ENCODE measurements at places on chromosomes 6 and 20. TPM values are rescaled to one million over a fixed set of nuclear protein-coding genes. Genes with fewer than 3 reads are reported as not detected.

GRCh38 chr6:43901733-43902230, 131.8 kb downstream of the VEGFA start:
- H3K27me3 ChIP-seq = peaks cover 8% of the 10 kb centered on the region
- no peaks in the 10 kb centered on the region for H3K36me3 ChIP-seq
- H3K27ac ChIP-seq = no peak overlapping the region
- no peak overlapping the region for H3K4me3 ChIP-seq

DNA sequence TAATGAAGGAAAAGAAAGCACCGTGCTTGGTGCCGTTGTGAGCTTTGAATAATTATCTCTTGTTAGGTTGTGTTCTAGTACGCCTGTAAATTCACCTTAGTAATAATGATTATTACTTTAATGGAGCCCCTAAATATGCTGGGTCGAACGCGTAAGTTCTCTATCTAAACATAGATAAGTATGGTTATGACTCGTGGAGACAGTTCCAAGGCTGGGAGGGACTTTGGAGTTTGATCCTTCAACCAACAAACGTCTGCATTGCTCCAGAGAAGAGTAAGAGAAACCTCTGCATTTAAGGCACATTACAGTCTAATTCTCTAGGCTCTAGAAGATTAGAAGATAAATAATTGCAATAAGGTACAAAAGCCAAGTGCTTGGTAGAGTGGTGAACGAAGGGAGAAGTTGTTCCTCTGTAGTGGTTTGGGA, 514 bp downstream of the ACOT13 start:
- H3K4me1 ChIP-seq = peaks cover 26% of the 10 kb centered on the region
- H3K27ac ChIP-seq = peak overlapping the region; percentile 99
- no peaks in the 10 kb centered on the region for H3K27me3 ChIP-seq

- no peaks in the 10 kb centered on the region for H3K27me3 ChIP-seq
- H3K4me3 ChIP-seq = no peak overlapping the region
- H3K36me3 ChIP-seq = no peaks in the 10 kb centered on the region
- DNase-seq = no peak
- H3K4me1 ChIP-seq = peaks cover 25% of the 10 kb centered on the region
Observed at GRCh38 chr20:33515569-33516216, 25.8 kb downstream of the CBFA2T2 start.

- H3K27ac ChIP-seq = no peak overlapping the region
- peaks cover 24% of the 10 kb centered on the region for H3K4me1 ChIP-seq
Observed at GRCh38 chr6:34947561-34947960, 58.5 kb downstream of the ANKS1A start.

- peaks cover 14% of the 10 kb centered on the region for H3K4me1 ChIP-seq
- no peaks in the 10 kb centered on the region for H3K36me3 ChIP-seq
- no peak overlapping the region for H3K4me3 ChIP-seq
- no peak for DNase-seq
- peaks cover 13% of the 10 kb centered on the region for H3K27me3 ChIP-seq
- H3K27ac ChIP-seq = no peak overlapping the region
Observed at GRCh38 chr6:79868098-79868722, 79.1 kb downstream of the ELOVL4 start.

DNA sequence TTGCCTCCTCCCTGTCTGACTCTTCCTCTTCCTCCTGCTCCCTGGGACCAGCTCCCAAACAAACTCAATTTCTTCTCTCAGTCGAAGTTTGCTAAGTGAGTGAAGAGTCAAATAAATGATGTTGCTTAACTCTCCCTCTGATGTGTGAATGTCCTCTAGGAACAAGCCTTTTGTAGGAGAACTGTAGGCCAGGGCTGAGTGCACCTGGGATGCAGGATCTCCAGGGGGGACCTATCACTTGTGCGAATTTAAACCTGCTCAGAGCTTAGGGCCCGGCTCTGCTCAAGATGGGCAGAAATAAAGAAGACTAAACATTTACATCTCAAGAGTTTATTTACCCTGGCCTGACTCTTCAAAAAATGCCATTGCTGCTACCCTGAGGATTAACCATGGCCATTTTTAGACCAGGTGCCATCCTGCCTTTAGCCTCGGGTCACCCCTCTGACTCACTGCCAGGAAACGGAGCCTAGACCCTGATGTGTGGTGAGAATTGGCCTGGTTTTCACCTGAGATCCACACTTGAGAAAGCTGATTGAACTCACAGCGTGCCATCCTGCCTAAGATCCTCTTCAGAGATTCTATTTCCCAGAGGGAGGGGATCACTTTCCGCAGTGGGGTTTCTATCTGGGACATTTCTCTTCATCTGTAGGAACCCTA, 63.6 kb upstream of the CD93 start:
- H3K36me3 ChIP-seq = no peaks in the 10 kb centered on the region
- H3K27me3 ChIP-seq = no peaks in the 10 kb centered on the region
- peaks cover 53% of the 10 kb centered on the region for H3K4me1 ChIP-seq
- no peak overlapping the region for H3K4me3 ChIP-seq
- H3K27ac ChIP-seq = no peak overlapping the region
- peak; percentile 73 for DNase-seq

Gene B3GALT4
- 6.3 TPM for total RNA-seq

- no peaks in the 10 kb centered on the region for H3K4me1 ChIP-seq
- no peaks in the 10 kb centered on the region for H3K36me3 ChIP-seq
- no peak for DNase-seq
- no peaks in the 10 kb centered on the region for H3K27me3 ChIP-seq
Observed at GRCh38 chr20:1588533-1589460, 31.0 kb downstream of the SIRPB1 start.

- no peak for DNase-seq
- no peaks in the 10 kb centered on the region for H3K36me3 ChIP-seq
- H3K4me3 ChIP-seq = no peak overlapping the region
- peak overlapping the region; percentile 83 for H3K27ac ChIP-seq
Observed at GRCh38 chr6:43096451-43097097, 20.5 kb downstream of the PTK7 start.

DNA sequence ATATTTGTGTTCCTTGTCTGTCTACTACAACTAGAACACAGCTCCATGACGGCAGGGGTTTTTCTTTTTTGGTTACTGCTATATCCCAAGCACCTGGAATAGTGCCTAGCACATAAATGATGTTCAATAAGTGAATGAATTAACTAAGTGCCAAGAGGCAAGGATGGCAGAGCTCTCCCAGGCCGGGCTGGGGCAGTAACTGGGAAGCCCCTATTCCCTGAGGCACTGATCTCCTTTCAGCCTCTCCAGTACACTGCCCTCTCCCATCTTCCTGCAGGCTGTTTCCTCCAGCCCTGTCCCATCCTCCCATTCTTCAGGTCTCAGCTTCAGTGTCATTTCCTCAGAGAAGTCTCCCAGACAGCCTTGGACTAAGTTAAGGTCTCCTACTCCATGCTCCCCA, 29.0 kb upstream of the SPDEF start:
- H3K27me3 ChIP-seq = no peaks in the 10 kb centered on the region
- H3K36me3 ChIP-seq = peaks cover 10% of the 10 kb centered on the region
- H3K4me3 ChIP-seq = no peak overlapping the region
- DNase-seq = no peak
- peaks cover 5% of the 10 kb centered on the region for H3K4me1 ChIP-seq

DNA sequence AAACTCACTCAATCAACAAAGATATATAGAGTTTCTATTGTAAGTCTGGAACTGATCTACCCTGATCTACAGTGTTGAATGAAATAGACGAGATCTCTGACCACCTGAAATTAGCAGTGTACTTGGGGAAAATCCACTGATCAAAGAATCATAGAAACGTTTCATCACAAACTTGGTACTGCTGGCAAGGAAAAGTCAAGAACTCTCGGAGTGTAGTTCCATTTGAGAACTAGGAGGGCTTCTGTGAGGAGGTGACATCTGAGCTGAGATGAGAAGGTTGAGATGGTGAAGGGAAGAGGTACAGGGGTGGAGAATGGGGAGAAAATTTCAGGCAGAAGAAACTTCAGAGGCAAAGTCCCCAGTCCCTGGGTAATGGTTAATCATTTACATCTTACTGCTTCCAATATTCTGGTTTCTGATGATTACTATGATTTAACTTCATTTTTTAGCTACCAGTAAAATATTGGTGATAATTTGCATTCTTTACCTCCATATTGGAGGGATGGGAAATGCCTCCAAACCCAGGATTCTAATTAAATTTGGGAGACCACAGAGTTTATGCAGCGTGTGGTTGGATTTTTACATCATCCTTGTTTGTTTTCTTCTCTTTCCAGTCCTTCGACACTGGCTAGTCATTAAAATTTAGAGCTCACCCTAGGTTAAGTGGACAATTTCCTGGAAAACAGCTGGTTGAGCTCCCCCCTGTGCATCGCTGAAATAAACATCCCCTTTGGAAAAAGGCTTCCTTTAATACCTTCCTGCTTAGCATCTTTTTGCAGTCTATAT, 191.9 kb downstream of the BCAS1 start:
- H3K4me1 ChIP-seq = peaks cover 11% of the 10 kb centered on the region
- no peaks in the 10 kb centered on the region for H3K27me3 ChIP-seq
- no peak for DNase-seq
- H3K36me3 ChIP-seq = no peaks in the 10 kb centered on the region
- H3K27ac ChIP-seq = no peak overlapping the region

Gene RBM12
- total RNA-seq = 97.3 TPM

DNA sequence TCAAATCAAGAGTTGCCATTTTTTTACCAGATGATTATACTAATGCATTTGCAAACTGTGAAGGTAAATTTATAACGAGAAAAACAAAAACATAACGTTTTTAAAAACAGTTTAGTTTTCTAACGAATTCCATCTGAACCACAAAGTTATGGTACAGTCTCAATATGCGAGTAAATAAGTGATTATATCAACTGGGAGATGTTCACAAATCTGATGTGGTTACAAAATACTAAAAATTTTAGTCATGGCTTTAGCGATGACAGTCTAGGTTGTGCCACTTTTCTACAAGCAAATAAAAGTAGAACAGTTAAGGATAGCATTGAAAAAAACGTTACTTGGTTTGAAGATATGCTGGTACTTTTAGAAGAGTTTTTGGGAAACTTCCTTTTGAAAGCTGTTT, 186.8 kb downstream of the FUT9 start:
- no peaks in the 10 kb centered on the region for H3K4me1 ChIP-seq
- H3K4me3 ChIP-seq = no peak overlapping the region
- no peak for DNase-seq

Gene MYT1
- not detected for total RNA-seq

- H3K36me3 ChIP-seq = no peaks in the 10 kb centered on the region
- no peak for DNase-seq
- no peaks in the 10 kb centered on the region for H3K27me3 ChIP-seq
Observed at GRCh38 chr6:105561486-105561885, 158.6 kb upstream of the PREP start.

Gene BANF2
- total RNA-seq = not detected

DNA sequence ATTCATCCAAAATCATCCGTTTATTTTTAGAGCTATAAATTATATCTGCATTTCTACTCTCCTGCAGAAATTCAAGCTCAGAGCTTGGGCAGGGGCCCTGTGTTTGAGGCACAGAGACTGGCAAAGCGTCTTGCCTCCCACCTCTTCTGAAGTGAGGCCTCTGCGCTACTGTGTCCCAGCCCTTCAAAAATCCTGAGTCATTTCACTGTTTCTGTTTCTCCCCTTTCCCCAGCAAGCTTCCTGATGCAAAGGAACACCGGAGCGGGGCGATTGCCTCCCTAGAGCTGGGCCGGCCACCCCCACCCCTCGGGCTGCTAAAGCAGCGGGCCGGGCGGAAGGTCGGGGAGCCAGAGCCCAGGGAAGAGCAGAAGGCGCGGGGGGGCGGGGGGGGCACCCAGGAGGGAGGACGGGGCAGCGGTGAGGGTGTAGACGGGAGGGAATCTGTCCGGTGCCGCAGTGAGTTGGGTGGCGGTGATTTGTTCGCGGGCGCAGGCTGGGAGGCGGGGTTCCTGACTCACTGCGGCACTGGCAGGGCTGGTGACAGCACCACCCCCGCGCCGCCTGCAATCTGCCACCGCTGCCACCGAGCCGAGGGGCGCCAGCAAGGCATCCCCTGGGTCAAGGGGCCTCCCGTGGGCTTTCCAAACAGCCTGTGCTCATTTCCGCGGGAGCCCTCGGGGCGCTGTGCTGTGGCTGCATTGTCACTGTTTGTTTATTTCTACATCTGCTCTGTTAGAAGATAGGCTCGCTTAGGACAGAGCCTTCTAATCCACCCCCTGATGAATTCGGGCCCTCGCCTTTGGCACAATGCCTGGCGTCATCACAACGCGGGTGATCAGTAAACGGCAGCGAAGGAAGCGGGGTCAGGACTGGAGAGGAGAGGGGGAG, 46.5 kb upstream of the SNAP25 start:
- H3K4me1 ChIP-seq = peaks cover 12% of the 10 kb centered on the region
- no peak for DNase-seq
- no peaks in the 10 kb centered on the region for H3K36me3 ChIP-seq
- peaks cover 37% of the 10 kb centered on the region for H3K27me3 ChIP-seq

- H3K27ac ChIP-seq = peak within 1 kb of the TSS; percentile 97
- DNase-seq = peak; percentile 96
- H3K4me3 ChIP-seq = peak within 1 kb of the TSS; percentile 99
- peaks cover 5% of the 10 kb centered on the region for H3K36me3 ChIP-seq
- H3K4me1 ChIP-seq = peaks cover 36% of the 10 kb centered on the region
- no peaks in the 10 kb centered on the region for H3K27me3 ChIP-seq
Observed at GRCh38 chr6:153002613-153003365, at the start of gene MTRF1L. Gene MTRF1L (minus strand): TSS chr6:153002709. CDS start chr6:153002685, 24 bp downstream.

DNA sequence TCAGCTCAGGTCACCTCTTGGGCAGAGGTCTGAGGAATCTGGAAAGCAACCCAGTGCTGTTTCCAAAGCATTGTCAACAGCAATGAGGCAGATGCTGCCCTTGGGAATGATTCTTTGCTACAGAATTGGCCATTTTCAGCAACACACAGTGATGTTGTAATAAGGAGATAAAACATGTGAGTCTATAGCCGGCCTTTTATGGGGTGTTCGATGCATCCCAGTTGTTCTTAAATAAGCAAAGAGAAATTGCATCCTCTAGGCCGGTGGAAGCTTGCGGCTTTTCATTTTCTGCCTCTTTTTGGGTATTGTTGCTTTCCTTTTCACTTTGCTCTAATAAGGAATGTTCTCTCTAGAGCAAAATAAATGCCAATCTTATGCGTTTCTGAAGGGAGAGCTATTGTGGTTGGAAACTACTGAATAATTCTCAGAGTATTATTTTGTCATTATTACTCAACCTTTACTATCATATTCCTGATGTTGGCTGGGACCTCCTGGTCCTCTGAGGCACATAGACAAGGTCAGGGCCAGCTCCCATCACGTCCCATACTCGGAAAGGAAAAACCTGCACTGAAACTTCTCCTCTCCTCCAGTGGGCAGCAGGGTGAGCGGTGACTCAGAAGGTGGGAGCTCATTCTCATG, 214.2 kb downstream of the CDH26 start:
- H3K36me3 ChIP-seq = no peaks in the 10 kb centered on the region
- H3K27me3 ChIP-seq = no peaks in the 10 kb centered on the region
- DNase-seq = no peak
- H3K27ac ChIP-seq = no peak overlapping the region
- H3K4me3 ChIP-seq = no peak overlapping the region
